ENCODE measurements at places on chromosomes 16 and 17.

DNA sequence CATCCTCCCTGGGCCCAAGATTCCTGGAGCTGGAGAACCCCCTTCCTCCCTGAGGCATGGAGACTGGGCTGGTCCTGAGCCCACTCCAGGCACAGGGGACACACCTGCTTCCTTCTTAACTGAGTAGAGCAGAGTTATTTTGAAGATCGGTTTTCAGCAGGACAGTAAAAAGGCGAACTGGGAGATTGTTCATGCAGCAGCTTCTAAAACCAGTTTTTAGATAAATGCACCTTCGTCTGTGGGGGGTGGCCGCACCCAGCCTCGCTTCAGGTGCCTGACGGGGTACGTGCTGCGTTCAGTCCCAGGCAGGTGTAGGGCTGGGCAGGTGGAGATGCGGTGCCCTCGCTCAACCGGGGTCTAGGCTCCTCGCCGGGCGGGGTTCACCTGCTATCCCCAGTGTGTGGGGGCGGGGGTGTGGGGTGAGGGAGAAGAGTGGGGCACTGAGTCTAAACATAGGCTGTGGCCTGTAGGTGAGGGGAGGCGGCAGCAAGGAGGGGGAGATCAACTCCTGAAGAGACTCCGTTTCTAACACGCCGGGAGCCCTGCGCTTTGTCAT is 69.5 kb downstream of the JPH3 start:
- no peaks in the 10 kb centered on the region for H3K27me3 ChIP-seq
- H3K27ac ChIP-seq = no peak overlapping the region
- no peak overlapping the region for H3K4me3 ChIP-seq
- DNase-seq = no peak
- H3K36me3 ChIP-seq = no peaks in the 10 kb centered on the region

- H3K4me1 ChIP-seq = no peaks in the 10 kb centered on the region
- no peak for DNase-seq
- peaks cover 4% of the 10 kb centered on the region for H3K36me3 ChIP-seq
- H3K27me3 ChIP-seq = no peaks in the 10 kb centered on the region
- H3K27ac ChIP-seq = no peak overlapping the region
- H3K4me3 ChIP-seq = no peak overlapping the region
These were observed 39.5 kb upstream of the SDK2 start for GRCh38 chr17:73683771-73684170.

GRCh38 chr17:33901085-33901484 is 354.0 kb upstream of the CCL2 start:
- no peaks in the 10 kb centered on the region for H3K36me3 ChIP-seq
- no peak overlapping the region for H3K4me3 ChIP-seq

DNA sequence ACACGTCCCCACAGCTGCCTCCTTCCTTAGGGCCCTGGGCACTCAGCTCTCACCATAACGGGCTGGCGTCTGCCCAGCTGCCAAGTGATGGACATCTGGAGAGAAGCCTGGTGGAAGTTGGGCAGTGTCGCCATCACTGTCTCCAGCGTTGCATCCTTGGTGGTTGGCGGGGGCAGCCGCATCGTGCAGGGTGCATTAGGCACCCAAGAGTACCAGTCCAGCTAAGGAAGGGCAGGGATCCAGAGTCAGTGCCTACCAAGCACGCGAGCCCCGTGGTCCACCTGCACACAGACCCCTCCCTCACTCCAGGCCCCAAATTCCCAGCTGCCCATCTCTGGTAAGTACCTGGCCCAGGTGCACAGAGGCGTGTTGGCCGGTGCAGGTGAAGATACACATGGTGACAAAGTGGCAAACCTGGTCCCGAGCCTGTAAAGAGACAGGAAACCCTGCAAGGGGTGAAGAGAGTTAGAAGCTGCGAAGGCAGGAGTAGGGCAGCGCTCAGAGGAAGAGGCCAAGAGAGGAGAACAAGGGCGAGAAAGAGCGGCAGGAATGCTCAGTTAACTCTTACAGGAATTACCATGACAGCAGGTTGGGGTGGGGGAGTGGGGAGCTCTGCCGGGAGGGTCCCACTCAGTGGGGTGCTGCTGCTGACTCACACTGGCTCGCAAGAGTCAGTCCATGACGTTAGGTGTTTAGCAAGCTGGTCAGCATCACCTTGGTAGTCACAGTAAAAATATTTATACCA is 9.5 kb downstream of the ALOX15 start:
- no peak overlapping the region for H3K4me3 ChIP-seq
- DNase-seq = no peak
- peaks cover 10% of the 10 kb centered on the region for H3K4me1 ChIP-seq

GRCh38 chr16:25007284-25007984 is 7.7 kb downstream of the ARHGAP17 start:
- no peak for DNase-seq
- peaks cover 53% of the 10 kb centered on the region for H3K36me3 ChIP-seq
- H3K4me1 ChIP-seq = peaks cover 73% of the 10 kb centered on the region
- H3K4me3 ChIP-seq = no peak overlapping the region

DNA sequence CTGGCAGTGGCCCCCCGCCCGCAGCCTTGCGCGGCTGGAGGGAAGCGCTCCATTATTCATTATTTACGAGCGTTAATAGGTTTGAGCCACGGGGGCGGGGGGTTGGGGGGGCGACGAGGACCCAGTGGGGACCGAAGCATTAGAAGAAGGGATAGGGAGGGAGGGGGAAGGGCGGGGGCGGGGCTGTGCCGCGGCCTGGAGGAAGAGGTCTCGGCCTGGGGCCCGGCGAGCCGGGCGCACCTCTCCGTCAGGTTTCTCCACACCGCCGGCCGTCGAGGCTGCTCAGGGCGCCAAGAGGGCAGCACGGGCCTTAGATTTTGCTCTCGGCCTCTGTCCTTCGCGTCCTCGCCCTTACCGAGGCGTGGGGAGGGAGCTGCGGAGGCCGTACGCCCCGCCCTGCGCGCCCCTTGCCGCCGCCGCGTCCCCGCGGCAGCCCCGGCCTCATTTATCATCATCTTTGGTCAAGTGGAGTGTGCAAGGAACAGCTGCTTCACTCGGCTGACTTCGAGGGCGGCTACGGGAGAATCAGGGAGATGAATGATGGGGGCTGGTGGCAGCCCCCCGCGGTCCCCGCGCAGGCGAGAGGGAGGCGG is 54.2 kb downstream of the SREBF1 start:
- peaks cover 4% of the 10 kb centered on the region for H3K27me3 ChIP-seq
- DNase-seq = no peak
- H3K27ac ChIP-seq = no peak overlapping the region

DNA sequence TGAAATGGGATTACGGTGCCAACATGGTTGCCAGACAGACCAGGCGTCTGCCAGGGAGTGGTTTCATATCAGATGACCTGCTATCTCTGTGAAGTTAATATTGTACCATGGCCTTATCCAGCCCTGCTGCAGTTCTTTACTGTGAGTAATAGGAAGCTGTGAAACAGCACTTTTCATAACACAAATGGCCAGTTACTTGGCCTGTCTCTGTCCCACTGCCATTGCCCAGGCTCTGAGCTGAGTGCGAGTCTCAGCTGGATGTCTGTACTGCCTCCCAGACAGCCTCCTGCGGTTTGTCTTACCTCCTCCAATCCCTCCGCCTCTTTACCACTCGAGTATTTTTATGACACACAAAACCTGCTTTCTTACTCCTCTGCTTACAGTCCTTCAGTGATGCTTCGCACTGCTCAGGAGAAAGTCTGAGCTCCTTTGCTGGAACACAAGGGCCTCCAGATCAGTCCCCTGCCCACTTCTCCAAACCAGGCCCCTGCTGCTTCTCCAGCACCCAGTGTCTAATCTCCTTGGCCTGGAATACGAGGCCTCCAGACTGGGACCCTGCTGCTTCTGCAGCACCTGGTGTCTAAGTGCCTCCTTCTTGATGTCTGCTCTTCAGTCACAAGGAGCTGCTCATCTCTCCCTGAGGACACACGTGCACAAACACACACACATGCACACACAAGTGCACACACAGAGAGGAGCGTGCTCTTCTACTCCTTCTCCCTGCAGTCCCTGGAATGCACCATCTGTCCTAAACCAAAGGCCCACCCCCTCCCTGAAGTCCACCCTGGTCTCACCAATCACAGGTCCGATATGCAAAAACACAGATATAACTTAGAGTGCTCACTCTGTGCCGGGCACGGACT is 17.1 kb upstream of the RHOT1 start:
- H3K36me3 ChIP-seq = peaks cover 10% of the 10 kb centered on the region
- H3K27me3 ChIP-seq = no peaks in the 10 kb centered on the region
- peaks cover 15% of the 10 kb centered on the region for H3K4me1 ChIP-seq
- peak overlapping the region; percentile 32 for H3K27ac ChIP-seq

GRCh38 chr17:7894866-7895265 is 6.3 kb downstream of the CHD3 start:
- H3K27me3 ChIP-seq = no peaks in the 10 kb centered on the region
- no peak for DNase-seq
- H3K4me1 ChIP-seq = peaks cover 4% of the 10 kb centered on the region
- peaks cover 29% of the 10 kb centered on the region for H3K36me3 ChIP-seq
- H3K4me3 ChIP-seq = no peak overlapping the region

GRCh38 chr16:86079255-86079885 is 180.4 kb downstream of the IRF8 start:
- DNase-seq = no peak
- H3K27ac ChIP-seq = no peak overlapping the region
- no peaks in the 10 kb centered on the region for H3K36me3 ChIP-seq
- peaks cover 10% of the 10 kb centered on the region for H3K27me3 ChIP-seq
- H3K4me3 ChIP-seq = no peak overlapping the region
- H3K4me1 ChIP-seq = no peaks in the 10 kb centered on the region

DNA sequence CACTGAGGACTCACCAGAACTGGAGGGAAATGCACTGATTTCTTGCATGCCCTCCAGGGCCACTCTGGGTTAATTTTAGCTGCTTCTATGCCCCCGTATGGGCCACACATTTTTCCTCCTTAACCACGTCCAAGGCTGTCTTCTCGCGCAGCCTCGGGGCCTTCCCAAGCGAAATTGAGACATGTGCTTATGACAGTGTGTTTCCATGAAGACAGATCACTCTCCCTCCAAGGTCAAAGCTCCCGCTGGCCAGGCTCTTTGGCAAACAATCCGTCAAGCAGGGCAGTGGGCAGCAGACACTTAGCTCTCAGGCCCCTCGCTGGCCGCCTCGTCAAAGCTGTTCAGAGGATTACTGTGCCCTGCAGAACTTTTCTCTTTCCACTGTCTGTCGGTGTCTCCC is 243.0 kb upstream of the N4BP1 start:
- DNase-seq = no peak
- H3K4me1 ChIP-seq = no peaks in the 10 kb centered on the region
- H3K4me3 ChIP-seq = no peak overlapping the region
- peaks cover 3% of the 10 kb centered on the region for H3K27me3 ChIP-seq
- H3K27ac ChIP-seq = no peak overlapping the region

DNA sequence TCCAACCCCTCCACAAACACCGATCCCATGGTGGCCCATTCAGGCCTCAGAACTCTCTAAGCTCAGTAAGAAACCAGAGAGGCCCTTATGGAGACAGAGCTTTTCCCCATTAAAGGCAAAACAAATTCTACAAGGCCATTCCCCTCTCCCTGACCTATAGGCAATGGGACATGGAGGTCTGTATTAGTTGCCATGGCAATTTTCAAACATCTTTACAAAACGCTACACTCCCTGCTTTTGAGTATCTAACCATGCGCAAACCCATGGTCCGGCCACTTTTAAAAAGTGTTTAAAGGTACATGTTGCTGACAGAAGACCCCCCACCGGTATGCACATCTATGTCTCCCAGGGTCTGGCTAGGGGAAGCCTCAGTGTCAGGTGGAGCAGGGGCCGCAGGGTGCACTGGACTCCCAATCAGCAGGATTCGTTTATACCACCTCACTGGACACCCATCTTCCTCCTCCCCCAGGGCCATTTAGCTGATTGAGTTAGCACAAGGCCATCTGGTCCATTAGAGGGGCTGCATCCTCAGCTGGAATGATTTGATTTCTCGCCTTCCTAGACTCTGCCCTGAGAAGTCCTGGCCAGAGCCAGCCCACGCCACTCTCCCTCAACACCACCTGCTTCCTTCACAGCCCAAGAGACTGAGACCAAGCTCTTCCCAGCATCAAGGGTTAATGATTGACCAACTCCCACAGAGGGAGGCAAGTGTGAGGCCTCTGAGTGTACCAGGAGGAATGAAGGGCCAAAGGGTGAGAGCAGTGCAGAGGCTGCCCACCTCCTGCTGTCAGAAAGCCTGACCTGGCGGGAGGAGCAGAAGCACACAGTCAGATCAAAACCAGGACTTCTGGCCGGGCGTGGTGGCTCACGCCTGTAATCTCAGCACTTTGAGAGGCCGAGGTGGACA is 10.9 kb downstream of the ACLY start:
- peaks cover 11% of the 10 kb centered on the region for H3K36me3 ChIP-seq
- no peak for DNase-seq
- no peak overlapping the region for H3K4me3 ChIP-seq
- no peaks in the 10 kb centered on the region for H3K27me3 ChIP-seq

DNA sequence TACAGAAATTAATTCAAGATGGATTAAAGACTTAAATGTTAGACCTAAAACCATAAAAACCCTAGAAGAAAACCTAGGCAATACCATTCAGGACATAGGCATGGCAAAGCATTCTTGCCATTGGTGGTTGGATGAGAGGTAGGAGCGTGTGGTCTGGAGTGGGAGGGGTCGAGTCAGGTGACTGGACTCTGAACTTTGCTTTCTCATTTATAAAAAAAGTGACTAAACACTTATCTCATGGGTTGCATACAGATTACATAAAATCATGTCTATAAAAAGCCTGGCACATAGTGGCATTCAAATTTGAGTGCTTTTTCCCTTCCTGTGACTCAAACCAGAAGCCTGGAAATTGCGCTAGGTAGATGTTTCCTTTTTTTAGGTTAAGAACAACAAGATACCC is 159.7 kb upstream of the SHISA6 start:
- H3K36me3 ChIP-seq = no peaks in the 10 kb centered on the region
- H3K27ac ChIP-seq = no peak overlapping the region
- no peak overlapping the region for H3K4me3 ChIP-seq
- H3K27me3 ChIP-seq = peaks cover 9% of the 10 kb centered on the region
- DNase-seq = no peak

- H3K36me3 ChIP-seq = no peaks in the 10 kb centered on the region
- H3K4me1 ChIP-seq = no peaks in the 10 kb centered on the region
- no peak overlapping the region for H3K27ac ChIP-seq
- DNase-seq = no peak
- no peaks in the 10 kb centered on the region for H3K27me3 ChIP-seq
These were observed 7.8 kb downstream of the ODAD4 start for GRCh38 chr17:41937970-41938954.

DNA sequence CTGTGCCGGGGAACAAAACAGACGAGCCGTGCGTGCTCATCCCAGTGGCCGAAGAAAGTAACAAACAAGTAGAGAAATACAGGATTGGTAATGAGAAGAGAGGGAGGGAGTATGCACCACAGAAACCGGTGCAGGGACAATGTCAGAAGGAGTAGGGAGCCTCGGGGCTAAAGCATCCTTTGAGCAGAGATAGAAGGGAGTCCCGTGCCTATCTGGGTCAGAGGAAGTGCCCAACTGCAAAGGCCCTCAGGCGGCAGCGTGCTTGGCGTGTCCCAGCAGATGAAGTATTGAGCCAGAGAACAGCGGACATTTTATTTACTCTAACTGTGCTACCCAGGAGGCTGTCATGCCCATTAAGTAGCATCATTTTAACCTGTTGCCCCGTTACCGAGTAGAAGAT is 114.9 kb upstream of the CACNG5 start:
- peaks cover 2% of the 10 kb centered on the region for H3K4me1 ChIP-seq
- DNase-seq = no peak
- no peak overlapping the region for H3K4me3 ChIP-seq
- peaks cover 19% of the 10 kb centered on the region for H3K36me3 ChIP-seq
- no peak overlapping the region for H3K27ac ChIP-seq

GRCh38 chr16:79388396-79388795 is 212.1 kb downstream of the MAF start:
- H3K27ac ChIP-seq = no peak overlapping the region
- H3K4me1 ChIP-seq = no peaks in the 10 kb centered on the region
- DNase-seq = no peak
- peaks cover 13% of the 10 kb centered on the region for H3K27me3 ChIP-seq
